Posterior vena cava (tissue), 2 donors: ENCODE measurements at places on chromosomes 12 and 14. TPM values are rescaled to one million over a fixed set of nuclear protein-coding genes. Genes with fewer than 3 reads are reported as not detected.

GRCh38 chr12:113461666-113462065 is 10.0 kb downstream of the LHX5 start:
- no peak for DNase-seq

DNA sequence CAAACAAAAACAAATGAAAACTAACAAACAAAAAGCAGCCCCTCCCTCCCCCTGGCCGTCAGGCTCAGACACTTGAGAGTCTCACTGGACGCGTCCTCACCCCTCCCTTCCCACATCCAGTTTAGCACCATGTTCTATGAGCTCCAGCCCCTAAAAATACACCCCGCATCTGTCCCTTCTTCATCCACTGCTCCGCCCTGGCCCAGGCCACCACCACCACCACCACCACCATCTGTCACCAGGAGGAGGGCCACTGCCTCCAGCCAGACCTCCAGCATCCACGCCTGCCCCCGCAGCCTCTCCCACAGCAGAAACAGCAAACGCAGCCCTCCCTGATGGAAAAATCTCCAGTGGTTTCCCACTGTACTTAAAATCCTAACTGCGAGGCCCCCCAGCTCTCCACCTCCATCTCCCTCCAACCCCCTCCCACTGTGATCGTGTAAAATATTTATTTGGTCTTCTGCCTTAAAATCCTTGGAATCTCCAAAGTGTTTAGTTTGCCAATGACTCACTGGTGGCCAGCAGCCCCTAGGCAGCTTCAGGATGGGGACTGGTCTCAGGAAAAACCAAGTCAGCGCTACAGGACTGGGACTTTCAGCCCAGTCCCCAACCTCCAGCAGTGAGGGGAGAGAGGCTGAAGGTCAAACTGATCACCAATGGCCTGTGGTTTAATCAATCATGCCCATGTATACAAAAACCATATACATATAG is 95.1 kb downstream of the SCARB1 start:
- DNase-seq: no peak

DNA sequence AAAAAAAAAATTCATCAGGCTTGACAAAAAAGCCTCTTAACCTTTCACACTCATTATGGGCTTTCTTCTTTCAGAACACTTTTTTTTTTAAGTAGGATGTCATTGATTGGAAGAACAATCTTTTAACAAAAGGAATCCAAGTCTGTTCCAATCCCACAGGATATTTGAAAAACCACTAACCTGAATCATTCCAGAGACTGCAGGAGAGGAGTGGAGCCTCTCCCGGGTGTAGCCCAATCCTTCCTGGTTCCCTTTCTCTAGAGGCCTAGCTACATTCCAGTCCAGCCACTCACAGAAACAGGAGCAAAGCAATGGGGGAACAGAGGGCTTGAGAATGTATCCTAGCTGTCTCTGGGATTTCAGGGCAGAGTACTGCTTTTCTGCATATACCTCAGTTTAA is 4.3 kb downstream of the MFAP5 start:
- no peak for DNase-seq

TAS2R42 gene
- total RNA-seq: not detected

LTB4R2 gene
- 4.0 TPM for total RNA-seq

DNA sequence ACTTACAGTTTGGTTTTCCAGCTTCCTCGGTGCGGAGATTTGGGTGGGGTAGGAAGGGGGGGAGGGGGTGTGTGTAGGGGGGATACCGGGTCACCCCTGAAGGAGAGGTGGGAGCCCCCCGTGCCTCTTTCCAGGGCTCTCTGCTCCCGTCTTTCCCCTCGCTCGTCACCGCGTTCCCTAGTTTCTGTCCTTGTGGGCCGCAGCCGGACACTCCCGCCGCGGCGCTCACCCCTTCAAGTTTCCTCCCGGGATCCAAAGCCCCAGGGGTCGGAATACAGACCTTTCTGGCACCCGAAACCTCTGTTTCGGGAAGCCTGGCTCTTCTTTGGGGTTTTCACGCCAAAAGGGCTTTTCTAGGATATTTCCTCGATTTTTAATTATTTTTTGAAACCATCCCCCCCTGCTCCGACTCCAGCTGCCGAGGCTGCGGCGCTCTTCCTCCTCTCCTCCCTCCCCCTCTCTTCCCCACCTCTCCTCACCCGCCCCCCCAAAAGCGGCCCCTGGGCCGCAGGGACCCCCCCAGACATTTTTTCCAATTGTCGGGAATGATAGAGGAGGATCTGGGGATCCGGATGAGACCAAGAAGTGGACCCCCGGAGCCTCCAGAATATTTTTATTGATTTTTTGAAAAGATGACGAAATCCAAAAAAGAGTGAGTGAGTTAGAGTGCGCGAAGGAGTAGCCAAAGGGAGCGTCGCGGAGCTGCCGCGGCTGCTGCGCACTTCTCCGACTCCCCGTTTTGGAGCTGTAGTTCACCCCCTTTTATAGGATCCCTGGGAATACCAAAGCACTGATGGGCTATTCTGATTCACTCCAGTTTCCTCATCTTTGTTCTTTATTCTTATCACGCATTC is 1.7 kb downstream of the CCND2 start:
- DNase-seq: no peak

GRCh38 chr12:39831587-39832315 is 212.1 kb upstream of the ABCD2 start:
- DNase-seq: no peak

FGF23 gene
- total RNA-seq: not detected

TPPP2 gene
- not detected for total RNA-seq

DNA sequence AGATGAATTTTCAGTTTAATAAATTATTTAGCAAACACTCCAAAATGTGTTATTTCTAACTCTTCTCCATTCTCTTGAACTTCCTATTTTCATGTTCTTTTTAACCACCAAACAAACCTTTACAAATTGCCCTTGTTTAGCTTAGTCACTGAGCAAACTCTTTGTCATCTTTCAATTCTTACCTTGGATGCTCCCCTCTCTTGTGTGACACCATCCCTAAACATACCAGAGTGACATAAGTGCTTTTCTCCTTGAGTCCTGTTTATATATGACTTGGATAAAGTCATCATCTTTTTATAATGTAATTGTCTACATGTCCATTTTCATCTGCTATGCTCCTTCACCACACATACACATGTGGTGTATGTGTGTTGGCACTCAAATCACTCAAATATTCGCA is 3.4 kb upstream of the TMEM19 start:
- DNase-seq: no peak

GRCh38 chr14:57746563-57746962 is 119.3 kb downstream of the SLC35F4 start:
- DNase-seq: no peak

- DNase-seq: no peak
Measured at GRCh38 chr14:46325157-46325556, 326.4 kb downstream of the RPL10L start.

DNA sequence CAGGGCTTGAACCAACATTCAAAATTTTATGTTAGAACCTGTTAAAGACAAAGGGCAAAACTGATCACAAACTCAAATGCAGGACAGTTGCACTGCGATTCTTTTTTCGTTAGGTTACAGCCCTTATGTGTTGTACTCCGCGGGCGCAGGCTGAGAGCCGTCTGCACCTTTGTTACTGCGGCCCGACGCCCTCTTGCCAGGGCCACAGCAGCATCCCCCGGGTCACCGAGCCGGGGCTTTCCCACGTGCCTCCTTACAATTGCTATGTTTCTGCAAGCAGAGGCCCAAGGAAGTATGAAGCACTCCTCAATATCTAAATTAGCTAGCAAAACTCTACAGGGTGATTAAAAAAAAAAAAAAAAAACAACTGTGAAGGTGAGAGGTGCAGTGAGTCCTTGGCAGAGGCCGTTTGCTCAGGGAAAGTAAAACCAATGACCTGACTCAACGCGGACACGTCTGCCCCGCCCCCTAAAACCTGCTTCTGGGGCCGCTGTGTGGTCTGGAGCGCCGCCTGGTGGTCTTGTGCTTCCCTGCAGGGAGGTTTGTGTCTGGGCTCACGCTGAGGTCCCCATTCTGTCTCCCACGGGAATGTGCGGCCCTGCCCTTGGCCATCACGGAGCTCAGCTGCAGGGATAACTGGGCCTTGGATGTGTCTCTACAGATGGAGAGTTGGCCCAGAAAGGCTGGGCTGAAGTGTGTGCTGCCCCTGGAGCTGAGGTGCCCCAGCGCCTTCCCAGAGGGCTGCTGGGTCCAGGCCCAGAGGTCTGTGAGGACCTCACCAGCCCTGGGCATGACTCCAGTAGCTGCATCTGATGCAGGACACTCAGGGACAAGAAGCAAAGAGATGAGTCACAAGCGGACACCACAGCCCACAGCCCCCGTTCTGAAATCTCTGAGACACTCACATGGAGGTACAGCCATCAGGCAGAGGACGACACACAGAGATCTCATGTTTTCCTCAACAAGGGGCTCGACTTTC is 418.5 kb downstream of the TMEM121 start:
- DNase-seq: peak; percentile 86

- no peak for DNase-seq
Measured at GRCh38 chr12:9049520-9050133, 60.3 kb downstream of the KLRG1 start.

DNA sequence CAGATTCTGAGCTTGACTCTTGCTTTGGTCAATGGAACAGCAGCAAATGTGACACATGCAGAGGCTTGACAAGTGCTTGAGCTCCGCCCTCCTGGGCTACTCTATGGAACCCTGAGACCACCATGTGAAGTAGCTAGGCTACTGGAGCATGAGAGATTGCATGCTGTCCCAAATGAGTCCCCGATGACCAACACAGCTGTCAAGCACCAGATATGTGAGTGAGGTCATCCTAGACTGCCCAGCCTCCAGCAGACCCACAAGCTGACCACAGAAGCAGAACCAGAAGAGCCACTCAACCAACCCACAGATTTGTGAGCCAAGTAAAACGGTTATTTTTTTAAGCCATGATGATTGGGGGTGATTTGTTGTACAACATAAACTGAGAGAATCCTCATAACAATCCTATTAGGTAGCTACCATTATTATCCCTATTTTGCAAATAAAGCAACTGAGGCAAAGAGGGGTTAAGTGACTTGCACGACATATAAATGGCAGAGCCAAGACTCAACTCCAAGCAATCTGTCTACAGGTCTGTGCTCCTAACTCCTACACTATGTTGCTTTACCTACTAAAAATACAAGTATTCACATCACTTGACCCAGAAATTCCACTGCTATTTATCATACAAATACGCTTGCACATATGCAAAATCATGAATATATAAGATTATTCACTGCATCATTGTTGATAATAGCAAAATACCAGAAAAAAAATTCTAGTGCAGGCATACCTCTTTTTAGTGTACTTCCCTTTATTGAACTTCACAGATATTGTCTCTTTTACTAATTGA is 136.2 kb downstream of the NDUFA12 start:
- DNase-seq: no peak

GRCh38 chr12:94557746-94558295 is 92.5 kb downstream of the TMCC3 start:
- no peak for DNase-seq

PLBD1 gene
- 12.4 TPM for total RNA-seq

GRCh38 chr12:22117563-22118237 is 71.7 kb downstream of the CMAS start:
- no peak for DNase-seq

- no peak for DNase-seq
Measured at GRCh38 chr12:92539976-92540781, 162.6 kb upstream of the PLEKHG7 start.

GRCh38 chr12:2364631-2365051 is 311.9 kb downstream of the CACNA1C start:
- no peak for DNase-seq

GRCh38 chr14:96676166-96676565 is 121.0 kb upstream of the VRK1 start:
- no peak for DNase-seq

DNA sequence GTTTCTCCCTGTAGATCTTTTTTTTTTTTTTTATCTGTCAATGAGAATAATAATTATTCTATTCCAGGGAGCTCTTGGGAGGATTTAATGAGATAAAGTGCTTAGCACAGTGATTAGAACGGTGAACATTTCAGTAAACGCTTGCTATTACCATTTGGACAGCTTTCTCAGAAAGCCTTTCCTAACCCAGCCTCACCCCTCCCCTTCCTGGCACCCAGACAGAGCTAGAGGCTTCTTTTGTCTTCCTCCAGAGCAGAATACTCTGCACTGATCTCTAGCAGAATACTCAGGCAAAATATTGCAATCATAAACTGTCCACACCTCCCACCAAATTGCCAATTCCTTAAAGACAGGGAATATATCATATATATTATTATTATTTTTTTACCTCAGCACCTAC is 66.6 kb downstream of the ERGIC2 start:
- DNase-seq: no peak

GRCh38 chr12:87332987-87333726 is 696.0 kb downstream of the C12orf50 start:
- DNase-seq: no peak

GRCh38 chr12:60391051-60391450 is 795.2 kb downstream of the SLC16A7 start:
- DNase-seq: no peak

MARK3 gene
- total RNA-seq: 65.7 TPM

- DNase-seq: peak; percentile 78
Measured at GRCh38 chr12:12890543-12891079, 751 bp upstream of the GPRC5A start.

DNAL1 gene
- total RNA-seq: 20.2 TPM

KCNMB4 gene
- 1.8 TPM for total RNA-seq

SRGAP1 gene
- total RNA-seq: 16.0 TPM

ZNF410 gene
- total RNA-seq: 38.6 TPM

- no peak for DNase-seq
Measured at GRCh38 chr14:69038455-69039287, 59.6 kb upstream of the ACTN1 start.

RNU4-1 gene
- total RNA-seq: 5,081 TPM
